ENCODE measurements at places on chromosomes 3 and 15. TPM values are rescaled to one million over a fixed set of nuclear protein-coding genes. Genes with fewer than 3 reads are reported as not detected.

The NIPA2 gene
- total RNA-seq: 50.4 TPM

The TMF1 gene
- total RNA-seq: 52.4 TPM

The FAM107A gene
- total RNA-seq: not detected

DNA sequence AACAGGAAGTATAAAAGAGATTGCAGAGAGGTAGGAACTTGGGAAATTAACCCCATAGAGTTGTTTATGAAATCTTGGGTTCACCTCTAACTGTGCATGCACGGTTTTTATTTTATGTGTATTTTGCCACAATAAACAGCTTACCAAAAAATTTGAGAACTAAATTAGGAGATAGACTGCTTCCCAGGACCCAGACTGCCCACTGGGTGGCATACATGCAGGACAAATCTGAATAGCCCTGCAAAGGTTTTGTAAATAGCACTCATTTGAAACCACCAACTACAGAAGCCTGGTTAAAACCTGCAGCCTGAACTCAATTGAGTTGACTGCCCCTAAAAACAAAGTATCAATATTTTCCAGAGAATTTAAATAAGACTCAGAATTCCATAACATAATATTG, 96.4 kb upstream of the SLCO2A1 start:
- DNase-seq: no peak

DNA sequence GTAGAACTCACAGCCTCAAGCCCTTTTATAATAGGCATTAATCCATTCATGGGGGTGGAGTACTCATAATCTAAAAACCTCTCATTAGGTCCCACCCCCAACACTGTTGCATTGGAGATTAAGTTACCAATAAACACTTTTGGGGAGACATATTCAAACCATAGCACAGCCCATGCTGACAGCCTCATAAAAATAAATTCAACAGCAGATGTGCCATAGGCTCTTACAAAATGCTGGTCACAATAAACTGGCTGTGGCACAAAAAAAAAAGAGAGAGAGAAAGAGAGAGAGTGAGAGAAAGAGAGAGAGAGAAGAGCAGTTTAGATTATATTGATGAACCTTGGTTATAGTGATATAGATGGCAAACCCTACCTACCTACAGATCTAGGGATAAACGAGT, 1000.9 kb downstream of the TUSC7 start:
- no peak for DNase-seq

DNA sequence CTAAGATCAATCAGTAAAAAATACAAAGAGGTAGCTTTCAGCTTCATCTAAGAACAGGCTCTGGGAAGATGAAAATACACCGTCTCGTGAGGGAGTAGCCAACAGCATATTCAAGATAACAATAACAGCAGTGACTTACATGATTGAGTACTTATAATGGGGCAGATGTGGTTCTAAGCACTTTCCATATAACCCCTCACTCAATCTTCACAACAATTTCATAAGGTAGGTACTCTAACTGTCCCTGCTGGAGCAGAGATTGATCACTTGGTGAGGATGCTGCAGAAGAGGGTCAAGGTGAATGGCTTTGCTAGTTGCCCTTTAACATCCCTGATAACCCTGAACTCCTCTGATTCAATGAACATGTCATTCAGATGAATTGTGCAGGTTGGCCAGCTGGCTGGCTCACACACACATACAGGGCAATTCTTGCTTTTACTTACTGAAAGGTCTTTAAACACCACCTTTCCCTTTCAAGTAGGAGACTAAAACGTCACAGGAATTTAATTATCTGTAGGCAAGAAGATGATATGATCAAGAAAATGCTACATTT, 984.2 kb upstream of the CFAP20DC start:
- DNase-seq: no peak

GRCh38 chr3:102189956-102190723, 244.7 kb upstream of the ZPLD1 start:
- no peak for DNase-seq

GRCh38 chr3:54862526-54862925, 65.3 kb downstream of the LRTM1 start:
- DNase-seq: no peak

- DNase-seq: no peak
These were observed 36.2 kb upstream of the COL8A1 start for GRCh38 chr3:99602183-99602582.
